ENCODE measurements at places on chromosomes 3 and 15.

DNA sequence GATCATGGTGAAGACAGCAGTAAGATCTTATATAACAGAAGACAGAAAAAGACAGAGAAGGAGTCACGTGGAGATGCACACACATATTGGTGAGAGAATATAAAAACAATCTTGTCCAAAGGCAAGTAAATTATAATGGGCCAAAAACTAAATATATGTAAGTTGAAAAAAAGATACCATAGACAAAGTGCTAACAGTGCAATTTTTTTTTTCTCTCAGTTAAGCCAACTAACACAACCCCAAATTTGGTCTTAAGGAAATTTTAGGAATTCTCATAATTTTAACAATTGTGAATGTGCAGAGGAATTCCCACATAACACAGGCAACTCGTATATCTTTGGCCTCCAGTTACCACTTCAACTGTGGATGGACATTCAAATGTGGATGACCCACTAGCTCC is 432.2 kb downstream of the SOX2 start:
- DNase-seq, result no peak

DNA sequence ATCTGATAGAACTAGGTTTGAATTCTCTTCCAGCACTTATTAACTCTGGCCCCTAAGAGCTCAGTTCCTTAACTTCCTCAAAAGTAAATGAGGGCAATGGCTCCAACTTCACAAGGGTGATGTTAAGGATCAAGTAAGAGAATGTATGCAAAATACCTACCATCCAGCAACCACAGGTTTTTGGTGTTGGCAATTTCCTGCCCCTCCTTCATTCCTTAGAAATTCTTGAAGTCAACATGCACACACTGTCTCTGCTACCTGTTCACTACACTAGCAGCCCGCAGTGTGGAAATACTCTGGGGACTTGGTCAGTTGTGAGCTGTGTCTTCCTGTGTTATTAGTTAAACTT is 5.0 kb downstream of the ZBED2 start:
- DNase-seq, result no peak

DNA sequence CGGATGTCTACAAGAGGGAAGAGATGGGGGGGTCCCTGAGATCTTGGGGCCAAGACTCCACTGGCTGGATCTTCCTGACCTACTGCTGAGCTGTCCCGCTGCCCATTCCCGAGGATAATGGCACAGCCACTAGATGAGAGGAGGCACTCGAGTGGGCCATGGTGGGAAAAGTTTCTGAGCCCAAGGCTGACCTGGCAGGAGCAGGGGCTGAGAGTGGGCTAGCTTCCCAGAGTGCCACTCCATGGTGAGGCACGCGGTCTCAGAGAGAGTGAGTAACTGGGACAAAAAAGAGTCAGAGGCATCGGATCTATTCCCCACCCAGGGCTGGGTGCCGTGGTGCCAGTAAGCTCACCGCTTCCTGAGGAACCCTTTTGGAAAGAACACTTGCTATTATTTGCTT is 10.9 kb downstream of the SLC51B start:
- no peak for DNase-seq

DNA sequence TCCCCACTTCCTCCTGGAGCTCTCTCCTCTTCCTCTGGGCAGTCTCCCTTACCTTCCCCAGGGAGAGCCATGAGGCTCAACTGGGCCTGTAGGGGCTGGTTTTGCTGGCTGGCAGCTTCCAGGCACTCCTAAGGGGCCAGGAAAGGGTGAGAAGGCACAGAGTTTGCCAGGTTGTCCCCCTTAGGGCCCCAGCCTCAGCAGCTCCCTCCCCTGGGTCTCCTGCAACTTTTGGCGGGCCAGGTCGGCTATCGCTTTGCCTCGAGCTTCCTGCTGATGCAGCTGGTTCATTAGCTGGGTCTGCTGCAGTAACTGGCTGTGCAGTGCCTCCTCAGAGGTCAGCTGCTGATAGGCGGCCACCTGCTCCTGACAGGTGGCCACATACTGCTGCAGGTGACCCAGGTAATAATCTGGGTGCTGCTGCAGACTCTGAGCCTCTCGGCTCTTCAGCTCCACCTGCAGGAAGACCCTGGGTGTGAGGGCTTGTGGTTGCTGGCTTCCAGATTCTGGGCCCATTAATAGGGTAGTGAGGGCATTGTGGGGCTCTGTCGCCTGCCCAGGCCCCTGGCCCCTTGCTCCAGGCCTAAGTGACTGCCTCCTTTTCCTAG is 29.7 kb upstream of the OR4F6 start:
- DNase-seq, result no peak

GRCh38 chr15:52716536-52716935 is 37.3 kb upstream of the ATOSA start:
- DNase-seq, result no peak

GRCh38 chr3:122350814-122351418 is 25.9 kb downstream of the CSTA start:
- DNase-seq, result no peak

- no peak for DNase-seq
These were observed 164.0 kb upstream of the TBL1XR1 start for GRCh38 chr3:177361081-177361938.

- no peak for DNase-seq
These were observed 1174.7 kb downstream of the ZPLD1 start for GRCh38 chr3:103609472-103609871.

GRCh38 chr15:44034334-44034733 is 160.7 kb downstream of the FRMD5 start:
- no peak for DNase-seq

All from Right ventricle myocardium superior (tissue), 1 donor.